Uterus (tissue), 4 donors: ENCODE measurements at places on chromosomes 12 and 14. TPM values are rescaled to one million over a fixed set of nuclear protein-coding genes. Genes with fewer than 3 reads are reported as not detected.
A peak's percentile ranks its signal among the peaks of the same experiment; 100 is the strongest.

- H3K27me3 ChIP-seq: no peaks in the 10 kb centered on the region
- no peaks in the 10 kb centered on the region for H3K4me1 ChIP-seq
- H3K27ac ChIP-seq: no peak overlapping the region
- DNase-seq: no peak
- H3K4me3 ChIP-seq: no peak overlapping the region
- H3K36me3 ChIP-seq: no peaks in the 10 kb centered on the region
Measured at GRCh38 chr14:23185063-23185462, 1.6 kb upstream of the SLC7A8 start.

DNA sequence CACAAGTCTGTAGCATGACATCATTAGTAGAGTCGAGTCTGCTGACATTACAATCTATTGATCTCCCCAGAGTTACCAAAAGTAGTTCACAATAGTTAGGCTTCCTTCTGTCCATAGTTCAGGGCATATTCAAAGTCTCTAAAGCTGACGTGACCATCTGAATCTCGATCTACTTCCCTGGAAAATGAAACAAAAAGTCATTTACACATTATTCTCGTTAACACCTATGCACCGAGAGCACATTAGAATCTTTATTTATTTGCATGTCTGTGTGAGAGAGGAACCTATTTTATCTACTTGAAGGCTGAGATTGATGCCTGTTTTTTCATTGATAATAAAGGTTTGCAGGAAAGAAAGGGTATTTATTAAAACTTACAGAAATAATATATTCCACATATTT is 157.4 kb downstream of the EFCAB11 start:
- no peaks in the 10 kb centered on the region for H3K4me1 ChIP-seq
- H3K27ac ChIP-seq: no peak overlapping the region
- no peak for DNase-seq
- no peaks in the 10 kb centered on the region for H3K27me3 ChIP-seq
- no peak overlapping the region for H3K4me3 ChIP-seq

DNA sequence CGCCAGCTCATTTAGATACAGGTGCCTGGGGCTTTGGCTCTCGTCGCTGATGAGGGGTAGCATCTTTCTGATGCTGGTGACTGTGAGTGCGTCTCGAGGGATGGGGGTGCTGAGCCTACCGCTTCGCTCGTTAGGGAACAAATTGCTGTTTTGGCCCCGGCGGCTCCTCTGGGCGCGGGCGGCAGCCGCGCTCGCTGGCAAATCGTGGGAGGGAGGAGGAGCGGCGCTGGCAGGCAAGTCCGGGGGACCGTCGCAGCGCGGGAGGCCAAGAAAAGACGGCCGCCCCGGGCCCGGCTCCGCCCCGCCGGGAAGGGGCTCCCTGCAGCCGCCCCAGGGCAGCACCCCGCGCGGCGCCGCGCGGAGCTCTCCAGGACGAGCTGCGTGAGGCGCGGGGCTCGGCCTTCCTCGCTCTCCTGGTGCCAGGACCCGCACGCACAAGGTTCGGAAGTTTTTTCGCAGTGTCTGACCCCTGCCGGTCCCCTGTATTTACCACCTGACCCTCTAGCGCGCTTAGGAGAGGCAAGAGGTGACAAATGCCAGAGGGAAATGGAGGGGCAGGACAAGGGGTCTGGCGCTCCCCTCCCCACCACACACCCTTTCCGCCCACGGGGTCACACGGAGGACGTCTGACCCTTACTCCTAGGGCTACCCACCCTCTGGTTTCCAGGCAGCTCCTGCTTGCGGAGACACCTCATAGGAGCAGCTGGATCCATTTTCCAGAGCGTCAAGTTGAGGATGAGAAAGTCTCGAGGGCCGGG is 899 bp upstream of the KCNH3 start:
- H3K27me3 ChIP-seq: no peaks in the 10 kb centered on the region
- peak overlapping the region; percentile 38 for H3K4me3 ChIP-seq
- no peak overlapping the region for H3K27ac ChIP-seq
- no peak for DNase-seq

GRCh38 chr14:66596241-66596985 is 88.5 kb downstream of the GPHN start:
- H3K27ac ChIP-seq: no peak overlapping the region
- H3K4me1 ChIP-seq: no peaks in the 10 kb centered on the region
- DNase-seq: no peak

DNA sequence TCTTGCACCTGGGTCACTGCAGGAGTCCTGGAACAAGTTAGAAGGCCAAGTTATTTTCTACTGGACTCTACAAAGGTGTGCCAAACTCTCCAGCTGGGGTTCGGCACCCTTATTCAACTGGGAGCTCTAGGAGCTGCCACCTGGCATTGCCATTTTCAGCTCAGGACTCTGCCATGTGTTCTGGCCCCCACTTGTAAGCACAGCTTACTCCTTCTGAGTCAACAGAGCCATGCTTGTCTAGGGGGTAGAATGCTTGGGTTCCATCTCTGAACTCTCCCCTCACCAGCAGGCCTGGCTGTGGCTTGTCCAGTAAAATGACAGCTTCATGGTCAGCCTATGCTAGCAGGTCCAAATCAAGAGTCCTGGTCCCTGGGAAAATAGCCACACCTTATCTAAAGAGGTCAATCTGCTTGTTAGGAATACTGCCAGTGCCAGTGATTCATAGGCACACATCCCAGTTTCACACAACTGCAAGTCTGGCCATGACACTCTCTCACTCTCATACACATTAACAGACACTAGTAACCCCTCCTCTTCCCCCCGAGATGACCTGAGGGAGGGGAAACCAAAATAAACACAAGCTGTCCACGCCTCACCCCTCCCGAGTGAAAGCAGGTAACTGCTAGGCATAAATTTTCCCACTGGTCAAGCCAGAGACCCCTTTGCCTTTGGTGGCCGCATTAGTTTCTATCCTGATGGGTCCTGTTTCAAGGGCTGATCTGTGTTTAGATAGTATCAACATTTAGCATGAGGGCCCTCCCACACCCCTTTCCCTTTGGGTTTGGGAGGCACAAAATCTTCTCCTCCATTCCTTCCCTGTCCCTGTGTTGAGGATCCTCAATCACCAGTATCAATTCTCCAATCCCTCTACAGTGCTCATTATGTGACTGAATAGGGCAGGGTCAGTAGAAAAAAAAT is 182.3 kb upstream of the GZMB start:
- DNase-seq: no peak
- H3K36me3 ChIP-seq: no peaks in the 10 kb centered on the region
- H3K4me3 ChIP-seq: no peak overlapping the region
- peaks cover 3% of the 10 kb centered on the region for H3K4me1 ChIP-seq
- no peaks in the 10 kb centered on the region for H3K27me3 ChIP-seq
- no peak overlapping the region for H3K27ac ChIP-seq

DNA sequence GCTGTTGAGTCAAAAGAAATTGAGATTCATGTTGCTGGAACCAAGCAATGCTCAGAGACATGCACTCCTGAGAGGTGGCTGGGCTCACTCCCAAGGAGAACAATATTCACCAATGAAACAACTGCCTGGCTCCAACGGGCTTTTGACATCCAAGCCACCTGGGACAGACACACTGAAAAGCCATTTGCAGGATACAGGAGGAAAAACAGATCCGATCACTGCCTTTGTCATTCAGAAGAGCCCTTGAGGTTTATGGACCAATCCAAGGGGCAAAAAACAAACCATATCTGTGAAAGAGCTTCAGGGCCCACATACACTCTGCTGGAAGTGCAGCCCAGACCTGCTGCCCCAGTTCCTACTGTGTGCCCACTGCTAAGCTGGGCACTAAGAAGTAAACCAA is 277.5 kb downstream of the NUAK1 start:
- H3K27me3 ChIP-seq: no peaks in the 10 kb centered on the region
- H3K4me1 ChIP-seq: no peaks in the 10 kb centered on the region
- H3K27ac ChIP-seq: no peak overlapping the region
- H3K4me3 ChIP-seq: no peak overlapping the region
- no peaks in the 10 kb centered on the region for H3K36me3 ChIP-seq

DNA sequence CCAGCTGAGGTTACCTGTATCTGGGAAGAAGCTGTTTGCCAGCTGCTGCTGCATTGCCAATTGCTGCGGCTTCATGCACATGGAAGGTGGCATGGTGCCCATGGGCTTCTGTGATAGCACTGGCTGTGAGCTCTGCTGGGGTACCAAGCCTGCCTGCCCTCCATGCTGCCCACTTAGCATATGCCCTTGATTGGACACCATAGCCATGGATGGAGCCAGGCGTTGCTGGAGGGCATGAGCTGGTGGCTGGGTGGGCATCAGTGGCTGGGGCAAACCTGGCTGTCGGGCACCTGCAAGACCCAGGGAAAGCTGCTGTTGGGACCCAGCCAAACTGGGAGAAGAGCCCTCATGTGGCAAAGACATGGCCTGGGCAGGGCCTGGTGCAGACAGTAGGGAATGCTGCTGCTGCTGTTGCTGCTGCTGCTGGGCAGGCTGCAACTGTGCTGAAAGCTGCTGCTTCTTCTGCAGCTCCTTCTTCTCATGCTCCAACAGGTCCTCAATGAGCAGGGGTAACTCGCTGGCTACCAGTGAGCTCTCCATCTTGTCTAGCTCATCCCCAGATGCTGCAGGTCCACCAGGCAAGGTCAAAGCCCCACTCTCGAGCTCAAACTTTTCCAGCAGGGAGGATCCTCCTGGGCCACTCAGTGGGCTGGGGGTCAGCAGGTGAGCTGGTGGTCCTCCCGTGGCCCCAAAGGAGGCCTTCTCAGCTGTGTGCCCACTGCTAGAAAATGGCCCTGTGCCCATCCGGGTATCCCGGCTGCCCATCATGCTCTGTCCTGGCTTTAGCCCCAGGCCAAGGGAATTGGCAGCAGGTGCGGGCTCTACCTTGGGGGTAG is 18.8 kb upstream of the PRKAG1 start:
- no peak for DNase-seq
- no peak overlapping the region for H3K4me3 ChIP-seq
- no peaks in the 10 kb centered on the region for H3K4me1 ChIP-seq
- H3K36me3 ChIP-seq: no peaks in the 10 kb centered on the region

DNA sequence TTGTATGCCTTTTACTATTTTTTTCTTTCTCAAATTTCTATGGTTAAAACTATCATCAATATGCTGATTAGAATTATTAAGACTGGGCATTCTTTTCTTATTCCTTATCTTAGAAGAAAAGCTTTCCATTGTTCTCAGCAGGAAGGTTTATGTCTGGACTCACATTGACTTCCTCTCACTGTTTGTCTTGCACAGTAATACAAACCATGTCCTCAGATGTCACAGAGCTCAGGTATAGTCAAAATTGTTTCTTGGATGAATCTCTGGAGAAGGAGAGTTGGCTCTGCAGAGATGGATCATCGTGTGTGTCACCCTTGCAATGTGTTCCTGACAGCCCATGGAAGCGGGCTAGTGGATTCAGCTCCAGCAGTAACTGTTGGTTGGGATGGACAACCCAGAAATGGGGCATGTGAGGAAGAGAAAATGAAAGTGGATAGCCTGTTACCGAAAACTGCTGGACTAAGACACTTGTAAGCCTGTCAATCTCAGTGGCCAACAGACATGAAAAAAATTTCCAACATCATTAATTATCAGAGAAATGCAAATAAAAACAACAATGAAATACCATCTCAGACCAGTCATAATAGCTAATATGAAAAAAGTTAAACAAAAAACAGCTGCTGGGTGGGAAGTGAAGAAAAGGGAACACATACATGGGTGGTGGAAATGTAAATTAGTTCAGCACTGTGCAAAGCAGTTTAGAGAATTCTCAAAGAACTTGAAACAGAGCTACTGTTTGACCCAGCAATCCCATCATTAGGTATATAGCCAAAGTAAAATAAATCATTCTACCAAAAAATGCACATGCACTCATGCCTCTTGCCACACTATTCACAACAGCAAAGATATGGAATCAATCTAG is 967.8 kb downstream of the TMEM121 start:
- H3K4me3 ChIP-seq: no peak overlapping the region
- no peaks in the 10 kb centered on the region for H3K27me3 ChIP-seq
- H3K4me1 ChIP-seq: no peaks in the 10 kb centered on the region
- no peak overlapping the region for H3K27ac ChIP-seq
- DNase-seq: no peak

GRCh38 chr12:107163413-107163812 is 70.1 kb upstream of the CRY1 start:
- H3K4me3 ChIP-seq: no peak overlapping the region
- no peak overlapping the region for H3K27ac ChIP-seq
- no peaks in the 10 kb centered on the region for H3K27me3 ChIP-seq
- H3K36me3 ChIP-seq: no peaks in the 10 kb centered on the region
- no peak for DNase-seq

Gene OASL
- 0.35 TPM for total RNA-seq
